ENCODE measurements at places on chromosomes 1 and 21. TPM values are rescaled to one million over a fixed set of nuclear protein-coding genes. Genes with fewer than 3 reads are reported as not detected.
A peak's percentile ranks its signal among the peaks of the same experiment; 100 is the strongest.

AMPD1 gene
- total RNA-seq = 0.41 TPM

OLFML2B gene
- 32.2 TPM for total RNA-seq

LRRC53 gene
- total RNA-seq = not detected

LORICRIN gene
- not detected for total RNA-seq

ORC1 gene
- total RNA-seq = 0.95 TPM

PADI3 gene
- total RNA-seq = not detected

ZNF695 gene
- not detected for total RNA-seq

FNDC5 gene
- 18.8 TPM for total RNA-seq

DNA sequence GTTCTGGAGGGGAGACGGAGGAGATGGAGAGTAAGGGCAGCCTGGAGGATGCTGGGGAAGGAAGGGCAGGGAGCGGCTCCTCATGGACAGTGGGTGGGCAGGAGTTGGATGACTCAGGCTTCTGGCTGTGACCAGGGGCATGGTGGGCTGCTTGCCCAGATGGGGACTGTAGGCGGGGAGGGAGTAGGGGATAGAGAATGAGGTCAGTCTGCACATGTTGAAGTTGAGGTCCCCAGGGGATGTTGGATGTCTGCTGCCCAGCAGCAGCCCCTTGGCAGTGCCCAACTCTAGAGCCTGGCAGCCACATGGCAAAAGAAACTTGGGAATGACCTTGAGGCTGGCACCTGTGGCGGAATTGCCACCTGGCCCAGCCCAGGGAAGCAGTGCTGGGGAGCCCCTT, 6.4 kb downstream of the SELENON start:
- peak; percentile 65 for DNase-seq

- DNase-seq = no peak
These were observed 3.5 kb downstream of the ABCB10 start for GRCh38 chr1:229554886-229555621.

GRCh38 chr1:184843732-184844495, 89.3 kb upstream of the EDEM3 start:
- no peak for DNase-seq

DNA sequence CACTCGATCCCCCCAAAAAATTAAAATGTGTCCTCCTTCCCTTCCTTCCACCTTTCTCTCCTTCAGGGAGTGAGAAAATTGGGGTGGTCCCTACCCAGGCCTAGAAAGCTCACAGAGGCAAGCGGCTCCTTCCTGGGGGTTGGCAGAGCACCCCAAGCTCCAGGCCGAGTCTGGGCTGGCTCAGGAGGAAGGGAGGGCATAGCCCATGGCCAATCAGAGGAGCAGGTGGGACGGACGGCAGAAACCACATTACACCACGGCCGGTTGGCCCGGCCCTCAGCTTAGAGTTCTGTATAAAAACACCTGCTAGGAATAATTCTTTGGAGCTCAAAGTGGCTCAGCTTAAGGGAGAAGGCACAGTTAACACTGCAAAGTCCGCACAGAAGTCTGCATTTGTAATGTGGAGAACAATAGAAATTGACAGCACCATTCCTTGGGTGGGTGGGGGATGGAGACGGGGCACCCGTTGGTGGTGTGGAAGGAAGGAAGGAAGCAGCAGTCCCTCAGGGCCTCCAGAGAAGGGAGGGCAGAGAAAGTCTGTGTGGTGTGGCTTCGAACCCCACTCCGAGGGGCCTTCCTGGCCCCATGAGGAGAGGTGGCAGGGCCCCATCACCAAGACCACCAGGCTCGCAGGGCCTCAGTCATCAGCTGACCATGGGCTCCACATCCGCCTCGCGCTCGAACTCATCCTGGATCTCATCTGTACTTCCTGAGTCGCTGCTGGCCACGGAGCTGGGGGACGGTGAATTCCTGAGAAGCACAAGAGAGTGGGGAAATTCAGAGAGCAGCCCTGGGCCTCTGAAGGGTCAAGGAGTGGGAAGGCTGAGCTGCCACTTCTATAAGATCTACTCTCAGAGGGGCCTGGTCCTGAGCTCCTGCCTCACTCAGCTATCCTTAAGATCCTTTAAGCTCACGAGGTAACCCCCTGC, 5.8 kb upstream of the ALDH4A1 start:
- DNase-seq = no peak

DNA sequence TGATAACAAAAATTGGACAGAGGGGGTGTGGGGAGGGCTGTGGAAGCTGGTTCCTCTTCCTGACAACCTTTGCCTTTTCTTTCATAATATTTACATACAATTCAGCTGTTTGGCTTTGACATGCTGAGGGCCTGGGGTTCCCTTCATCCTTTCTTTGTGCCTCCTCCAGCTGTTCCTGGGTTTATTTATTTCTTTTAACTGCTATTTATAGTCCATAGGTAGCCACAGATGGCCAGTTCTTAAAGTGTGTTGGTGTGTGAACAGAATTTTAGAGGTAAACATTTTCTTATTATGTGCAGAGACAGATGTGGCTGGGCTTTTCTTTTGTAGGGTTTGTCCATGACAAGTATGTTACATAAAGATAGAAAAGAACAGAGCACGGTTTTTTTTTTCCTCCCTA, 34.1 kb upstream of the CNIH3 start:
- DNase-seq = no peak

- no peak for DNase-seq
These were observed 5.1 kb upstream of the NHLH1 start for GRCh38 chr1:160361814-160362167.

GRCh38 chr1:235225299-235225698, 64.2 kb upstream of the RBM34 start:
- no peak for DNase-seq

- no peak for DNase-seq
These were observed at the start of gene FCRL1 for GRCh38 chr1:157819896-157820295. TSS of gene FCRL1 (minus strand) at chr1:157820120. CDS start at chr1:157820037, 83 bp downstream.

- no peak for DNase-seq
These were observed 403.0 kb upstream of the USP24 start for GRCh38 chr1:55618199-55618598.

GRCh38 chr1:210272666-210273065, 40.1 kb downstream of the SERTAD4 start:
- DNase-seq = no peak

DNA sequence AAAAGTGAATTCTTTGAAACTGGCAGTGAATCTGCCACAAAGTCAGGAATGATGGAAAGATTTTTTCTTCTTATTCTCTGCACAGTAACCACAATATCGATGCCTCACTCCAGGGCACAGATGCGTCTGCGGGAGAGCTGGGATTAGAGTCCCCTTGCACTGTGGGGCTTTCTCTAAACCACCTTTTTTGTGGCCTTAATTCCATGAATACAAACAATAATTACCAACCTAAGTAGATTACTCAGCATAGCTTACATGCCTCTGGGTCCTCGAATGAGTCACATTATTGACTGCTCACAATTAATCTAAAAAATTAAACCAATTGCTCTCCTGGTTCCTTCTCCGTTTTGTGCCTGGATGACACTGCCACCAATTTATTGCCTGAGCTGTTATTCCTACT, 125.8 kb downstream of the KAZN start:
- DNase-seq = no peak

GRCh38 chr1:57018119-57018518, 52.3 kb upstream of the C8B start:
- no peak for DNase-seq

- no peak for DNase-seq
These were observed 53.1 kb downstream of the MEGF6 start for GRCh38 chr1:3558036-3558726.

DNA sequence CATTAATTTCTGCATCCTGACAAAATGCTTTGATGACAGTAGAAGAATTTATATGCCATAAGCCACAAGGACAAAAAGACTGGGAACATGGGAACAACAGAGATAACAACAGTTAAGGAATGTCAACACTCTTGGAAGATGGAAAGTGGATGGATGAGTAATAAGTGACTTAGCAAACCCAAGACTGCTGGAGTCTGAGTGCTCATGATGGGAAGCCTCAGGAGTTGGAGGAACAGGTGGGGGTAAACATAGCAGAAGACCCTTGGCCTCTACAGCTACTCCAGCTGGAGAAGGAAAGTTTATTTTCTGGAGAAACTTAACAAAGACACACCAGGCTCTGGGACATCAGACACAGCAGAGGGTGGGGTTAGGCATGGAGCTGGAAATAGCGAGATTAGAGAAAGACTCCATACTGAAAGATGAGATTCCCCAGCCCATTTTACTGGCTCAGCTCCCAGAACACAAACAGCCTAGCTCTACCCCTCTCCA, 13.6 kb downstream of the G0S2 start:
- no peak for DNase-seq

- no peak for DNase-seq
These were observed 6.3 kb downstream of the PRCC start for GRCh38 chr1:156773607-156774006.

DNA sequence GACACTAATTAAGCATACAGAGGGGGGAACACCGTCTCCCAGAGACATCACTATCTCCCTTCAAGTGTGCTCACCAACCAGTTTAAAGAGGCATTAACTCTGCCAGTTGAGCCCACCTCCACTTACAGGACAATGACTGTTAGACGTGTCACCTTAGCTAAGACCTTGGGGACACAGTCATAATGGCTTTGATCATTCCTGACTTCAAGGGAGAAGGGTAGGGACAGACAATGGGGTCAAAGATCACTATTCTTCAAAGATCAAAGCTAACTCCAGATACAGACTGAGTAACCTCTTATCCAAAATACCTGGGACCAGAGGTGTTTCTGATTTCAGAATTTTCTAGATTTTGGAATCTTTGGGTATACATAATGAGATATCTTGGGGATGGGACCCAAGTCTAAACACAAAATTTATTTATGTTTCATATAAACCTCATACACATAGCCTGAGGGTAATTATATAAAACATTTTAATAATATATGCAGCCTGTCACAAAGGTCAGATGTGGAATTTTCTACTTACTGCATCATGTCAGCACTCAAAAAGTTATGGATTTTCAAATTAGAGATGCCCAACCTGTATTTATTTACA, 246.1 kb downstream of the SLC45A1 start:
- DNase-seq = no peak

DNA sequence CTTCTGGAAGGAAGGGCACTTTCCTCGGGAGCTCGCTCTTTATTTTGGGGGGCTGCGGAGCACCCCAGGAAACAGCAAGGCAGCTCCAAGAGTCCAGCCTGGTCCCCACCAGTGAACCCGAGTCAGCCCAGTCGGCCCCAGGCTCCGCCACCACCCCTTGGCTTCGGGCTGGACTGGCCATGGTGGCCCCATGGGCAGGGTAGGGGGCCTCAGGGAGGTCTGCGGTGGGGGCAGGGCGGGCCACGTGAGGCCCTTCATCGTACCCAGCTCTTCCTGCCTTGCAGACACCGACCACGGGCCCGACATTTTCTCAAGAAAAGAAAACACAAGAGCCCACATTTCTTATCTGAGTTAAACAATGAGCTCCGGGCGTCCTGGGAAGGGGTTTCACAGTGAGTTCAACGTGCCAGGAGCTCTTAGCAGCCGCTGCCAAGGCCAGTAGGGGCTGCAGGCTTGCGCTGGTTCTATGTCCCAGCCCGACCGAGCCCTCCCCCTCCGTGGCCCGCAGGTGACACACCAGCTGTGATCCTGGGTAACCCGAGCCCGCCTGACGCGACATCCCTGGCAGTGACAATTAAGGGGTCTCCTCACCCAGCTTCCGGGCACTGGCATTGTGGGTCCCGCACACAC, 66.2 kb downstream of the PRDM16 start:
- no peak for DNase-seq

DNA sequence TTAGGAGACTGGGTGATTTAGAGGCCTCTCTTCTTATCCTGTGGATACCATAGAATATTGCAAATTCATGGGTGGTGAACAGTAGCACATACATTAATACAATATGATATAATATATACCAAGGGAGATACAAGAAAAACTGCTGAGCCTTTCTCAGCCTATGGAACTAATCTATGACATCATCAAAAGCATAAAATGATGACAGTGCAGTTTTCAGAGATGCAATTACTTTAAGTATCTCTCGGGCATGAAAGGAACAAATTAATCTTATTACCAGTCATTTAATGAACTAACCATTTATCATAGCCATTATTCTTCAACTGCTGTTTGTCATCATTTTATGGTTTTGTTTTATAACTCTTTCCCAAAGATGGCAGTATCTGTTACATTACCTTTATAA, 3.5 kb downstream of the CHODL start:
- DNase-seq = no peak

- DNase-seq = no peak
These were observed 42.1 kb upstream of the HUNK start for GRCh38 chr21:31830701-31831100.

DNA sequence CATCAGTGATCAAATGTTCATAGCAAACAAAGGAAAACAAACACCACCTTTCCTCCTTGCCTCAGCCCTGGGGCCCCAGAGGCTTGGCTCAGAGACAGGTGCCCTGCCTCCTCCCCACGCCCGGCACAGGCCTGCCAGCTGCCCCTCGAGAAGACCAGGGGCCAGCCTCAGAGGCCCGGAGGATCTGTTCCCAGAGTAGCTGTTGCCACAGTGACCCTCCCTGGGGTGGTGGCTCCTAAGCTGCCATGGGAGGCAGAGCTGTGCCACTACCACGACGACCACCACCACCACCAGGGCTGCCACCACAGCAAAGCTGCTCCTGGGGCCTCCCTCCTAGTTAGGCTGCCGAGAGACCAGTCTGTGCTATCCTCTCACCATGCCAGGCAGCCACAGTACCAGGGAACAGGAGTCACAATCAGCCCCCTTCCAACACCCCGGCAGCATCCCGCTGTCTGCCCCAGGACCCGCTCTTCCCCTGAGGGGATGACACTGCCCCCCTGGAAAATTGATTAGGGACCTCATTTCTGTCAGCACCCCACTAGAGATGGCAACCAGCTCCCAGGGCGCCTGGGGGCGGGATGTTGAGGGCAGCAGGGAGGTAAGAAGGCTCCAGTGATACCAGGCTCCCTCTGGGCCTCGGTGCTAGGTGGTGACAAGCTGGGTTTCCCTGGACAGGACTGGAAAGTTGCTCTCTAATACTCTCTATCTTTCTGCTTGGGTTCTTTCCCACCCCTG, 30.5 kb downstream of the KCNC4 start:
- no peak for DNase-seq

GRCh38 chr1:176643536-176643935, 180.6 kb downstream of the PAPPA2 start:
- no peak for DNase-seq

DNA sequence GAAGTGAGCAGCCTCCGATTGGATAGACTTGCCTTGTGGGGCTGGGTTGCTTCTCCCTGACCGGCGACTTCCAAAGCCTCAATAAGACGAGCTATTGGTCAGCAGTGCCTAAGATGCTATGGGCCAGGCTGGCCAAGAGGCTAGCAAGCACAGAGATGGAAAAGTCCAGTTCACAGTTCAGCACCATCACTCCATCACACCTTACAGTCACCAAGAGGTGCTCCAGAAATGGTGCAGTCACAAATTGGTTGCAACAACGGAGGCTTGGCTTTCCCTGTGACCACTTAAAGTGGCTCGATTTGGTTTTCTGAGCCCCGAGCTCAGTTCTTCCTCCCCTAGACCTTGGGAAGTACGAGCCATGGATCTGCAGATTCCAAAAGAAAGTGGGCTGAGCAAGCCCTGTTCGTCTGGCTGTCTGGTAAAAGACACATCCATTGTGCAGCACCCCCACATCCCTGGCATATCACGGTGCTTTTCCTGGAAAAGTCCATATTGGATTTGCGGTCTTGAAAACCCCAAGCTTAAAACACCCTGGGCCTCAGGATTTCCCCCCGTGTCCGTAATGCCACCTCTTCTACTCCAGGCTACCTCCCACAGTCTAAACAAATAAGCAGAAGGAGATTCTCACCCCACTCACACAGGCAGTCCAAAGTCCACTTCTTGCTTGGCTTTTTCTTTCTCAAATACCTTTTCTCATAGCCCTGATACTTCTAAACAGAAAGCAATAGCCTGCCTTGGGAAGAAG, 1.3 kb downstream of the SLAMF1 start:
- DNase-seq = no peak

GRCh38 chr1:153792631-153793041, 17.4 kb downstream of the SLC27A3 start:
- DNase-seq = no peak

Measured in thoracic aorta (tissue), 2 donors.